ENCODE measurements at places on chromosomes 2 and 18.
A peak's percentile ranks its signal among the peaks of the same experiment; 100 is the strongest.

DNA sequence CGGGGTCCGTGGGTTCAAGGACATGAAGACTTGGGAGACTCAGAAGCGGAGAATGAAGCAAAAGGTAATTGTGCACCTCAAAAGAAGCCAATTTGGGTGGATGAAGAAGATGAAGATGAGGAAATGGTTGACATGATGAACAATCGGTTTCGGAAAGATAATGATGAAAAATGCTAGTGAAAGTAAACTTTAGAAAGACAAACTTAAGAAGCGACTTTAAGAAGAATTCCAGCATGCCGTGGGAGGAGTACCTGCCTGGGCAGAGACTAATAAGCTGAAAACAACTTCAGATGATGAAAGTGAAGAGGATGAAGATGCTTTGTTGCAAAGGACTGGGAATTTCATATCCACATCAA lies 43.5 kb downstream of the PSTPIP2 start:
- no peak for DNase-seq

- DNase-seq: no peak
Measured at GRCh38 chr2:205696331-205696926, 14.1 kb downstream of the NRP2 start.

- peak; percentile 18 for DNase-seq
Measured at GRCh38 chr18:40346146-40346545, 1608.9 kb upstream of the PIK3C3 start.

DNA sequence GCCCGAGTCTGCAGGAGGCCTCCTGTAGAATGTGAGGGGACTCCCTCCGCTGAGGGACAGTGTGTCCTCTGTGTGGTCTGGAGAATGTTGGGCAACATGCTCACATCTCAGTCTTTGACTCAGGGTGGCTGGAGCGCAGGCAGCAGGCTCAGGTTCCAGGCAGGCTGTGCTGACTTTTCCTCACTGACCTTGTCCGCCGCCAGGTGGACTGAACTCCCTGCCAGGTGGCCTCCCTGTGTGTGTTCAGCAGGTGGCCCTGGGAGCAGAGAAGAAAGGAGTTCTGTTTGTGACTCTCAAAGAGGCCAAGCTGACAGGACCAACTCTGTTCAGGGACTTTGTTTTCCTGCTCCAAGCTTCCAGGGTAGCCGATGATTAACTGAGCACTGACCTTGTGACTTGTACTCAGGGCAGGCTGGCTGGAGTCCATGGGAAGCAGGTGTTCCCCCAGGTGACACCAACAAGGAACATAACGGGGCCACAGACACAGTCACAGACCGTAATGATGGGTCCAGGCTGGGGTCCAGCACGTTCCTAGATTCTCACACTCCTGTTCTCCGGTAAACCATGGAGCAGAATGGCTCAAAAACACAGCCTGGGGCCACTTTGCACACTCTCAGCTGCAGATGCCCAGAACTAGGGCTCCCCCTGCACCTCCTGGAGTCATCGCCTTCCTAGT lies 439.8 kb downstream of the RNF144A start:
- no peak for DNase-seq

DNA sequence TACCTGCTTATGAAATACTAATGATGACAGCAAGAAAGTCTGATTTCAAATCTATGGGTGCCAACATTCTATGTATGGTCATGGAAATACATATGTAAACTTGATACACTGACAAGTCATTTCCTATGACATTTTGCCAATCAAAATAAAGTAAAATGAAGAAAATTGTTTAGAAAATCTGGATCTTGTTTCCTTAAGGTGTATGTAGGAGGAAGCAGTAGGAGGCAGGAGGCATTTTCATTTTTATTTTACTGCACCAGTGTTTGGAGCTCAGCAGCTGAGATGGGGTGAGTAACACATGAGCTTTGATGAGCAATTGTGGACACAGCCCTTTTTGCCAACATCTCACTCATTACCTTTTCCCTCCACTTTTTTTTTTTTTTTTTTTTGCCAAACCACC lies 167.0 kb downstream of the AFF3 start:
- DNase-seq: peak; percentile 50

DNA sequence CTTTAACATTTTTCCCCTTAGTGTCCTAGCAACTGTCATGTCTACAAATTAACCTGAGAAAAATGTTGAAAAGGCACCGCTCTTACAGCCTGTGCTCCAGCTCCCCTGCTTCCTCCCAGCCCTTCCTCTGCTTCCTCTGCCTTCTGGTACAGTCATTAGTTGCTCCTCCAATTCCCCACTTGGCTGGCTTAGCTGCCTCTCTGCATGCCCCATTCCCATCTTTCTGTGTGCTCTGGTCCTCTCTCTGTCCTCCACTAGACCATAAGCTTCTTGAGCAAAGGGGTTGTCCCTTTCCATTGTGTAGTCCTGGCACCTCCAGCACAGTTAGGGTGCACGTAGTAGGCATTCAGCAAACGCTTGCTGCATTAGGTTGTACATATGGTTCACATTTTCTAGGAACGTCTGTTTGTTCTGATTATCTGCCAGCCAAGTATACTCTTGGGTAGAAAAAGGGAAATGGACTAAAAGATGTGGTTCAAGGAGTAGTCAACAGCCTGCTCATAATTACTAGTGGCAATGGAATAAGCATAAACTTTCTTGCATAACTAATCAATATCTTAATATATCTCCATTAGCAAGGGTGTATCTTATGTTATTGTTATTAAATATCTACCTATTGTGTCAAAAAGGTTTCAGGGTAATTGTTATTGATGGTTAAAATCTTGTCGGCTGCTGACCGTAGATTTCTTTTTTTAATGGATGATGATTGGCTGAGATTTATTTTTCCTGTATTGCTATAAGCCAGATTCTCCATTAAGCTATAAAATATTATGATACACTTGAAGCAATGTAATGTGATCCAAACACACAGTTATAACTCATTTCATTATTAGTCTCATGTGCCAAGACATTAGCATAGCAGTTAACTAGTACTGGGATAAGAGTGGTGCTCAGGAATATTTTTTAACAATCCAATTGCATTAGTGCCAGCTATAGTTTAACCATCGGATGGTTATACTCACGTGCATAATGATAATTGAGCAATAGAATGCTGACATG lies 340.1 kb downstream of the SLC4A3 start:
- no peak for DNase-seq

GRCh38 chr2:209147981-209148380 lies 275.9 kb upstream of the MAP2 start:
- no peak for DNase-seq

DNA sequence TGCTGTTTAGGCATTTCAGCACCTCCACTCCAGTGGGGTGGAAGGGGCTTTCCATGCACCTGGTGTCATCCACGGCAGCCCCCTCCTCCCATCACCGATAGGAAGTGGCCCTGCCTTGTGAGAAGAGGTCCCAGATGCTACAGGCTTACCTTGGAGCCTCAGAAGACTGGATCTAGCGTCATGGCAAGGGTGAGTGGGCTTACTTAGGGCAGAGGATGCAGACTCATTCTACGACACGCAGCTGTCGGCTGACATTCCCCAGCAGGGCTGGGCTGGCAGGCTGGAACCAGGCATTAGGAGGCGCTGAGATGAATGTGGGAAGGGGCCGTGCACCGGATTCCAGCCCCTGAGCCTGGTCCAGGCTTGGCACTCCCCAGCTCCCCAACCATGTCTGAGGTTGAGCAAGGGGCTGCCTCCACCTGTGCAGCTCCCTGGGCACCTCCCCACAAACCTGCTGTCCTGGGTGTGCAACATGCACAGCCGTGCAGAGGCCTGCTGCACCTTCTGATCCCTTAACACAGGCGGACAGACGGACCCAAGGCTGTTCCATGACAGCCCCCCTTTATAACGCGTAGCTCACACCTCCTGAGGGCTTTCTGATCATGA lies 1.7 kb upstream of the PRLH start:
- DNase-seq: no peak

GRCh38 chr2:15757820-15758586 lies 166.3 kb downstream of the DDX1 start:
- DNase-seq: no peak

DNA sequence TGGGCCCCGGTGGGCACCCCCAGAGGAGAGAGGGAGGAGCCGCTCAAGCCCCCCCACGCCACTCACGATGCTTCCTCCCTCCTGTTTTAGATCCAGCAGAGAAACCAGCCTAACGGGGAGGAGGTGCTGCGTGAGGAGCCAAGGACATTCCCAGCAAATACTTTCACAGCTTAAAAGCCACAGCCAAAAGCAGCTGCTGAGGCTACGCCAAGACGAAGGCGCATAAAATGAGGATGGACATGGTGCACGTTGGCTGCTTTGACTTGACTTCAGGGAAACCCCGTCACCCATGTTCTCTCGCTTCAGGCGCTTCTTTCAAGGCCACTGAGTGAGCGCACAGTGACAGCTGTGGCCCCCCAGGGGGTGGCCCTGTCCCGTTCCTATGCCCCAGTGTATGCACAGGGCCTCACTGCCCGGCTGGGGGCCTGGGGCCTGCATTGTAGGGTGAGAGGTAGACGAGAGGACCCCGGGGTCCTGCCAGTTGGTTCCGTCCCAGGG lies 72.1 kb upstream of the PXDN start:
- peak; percentile 53 for DNase-seq

DNA sequence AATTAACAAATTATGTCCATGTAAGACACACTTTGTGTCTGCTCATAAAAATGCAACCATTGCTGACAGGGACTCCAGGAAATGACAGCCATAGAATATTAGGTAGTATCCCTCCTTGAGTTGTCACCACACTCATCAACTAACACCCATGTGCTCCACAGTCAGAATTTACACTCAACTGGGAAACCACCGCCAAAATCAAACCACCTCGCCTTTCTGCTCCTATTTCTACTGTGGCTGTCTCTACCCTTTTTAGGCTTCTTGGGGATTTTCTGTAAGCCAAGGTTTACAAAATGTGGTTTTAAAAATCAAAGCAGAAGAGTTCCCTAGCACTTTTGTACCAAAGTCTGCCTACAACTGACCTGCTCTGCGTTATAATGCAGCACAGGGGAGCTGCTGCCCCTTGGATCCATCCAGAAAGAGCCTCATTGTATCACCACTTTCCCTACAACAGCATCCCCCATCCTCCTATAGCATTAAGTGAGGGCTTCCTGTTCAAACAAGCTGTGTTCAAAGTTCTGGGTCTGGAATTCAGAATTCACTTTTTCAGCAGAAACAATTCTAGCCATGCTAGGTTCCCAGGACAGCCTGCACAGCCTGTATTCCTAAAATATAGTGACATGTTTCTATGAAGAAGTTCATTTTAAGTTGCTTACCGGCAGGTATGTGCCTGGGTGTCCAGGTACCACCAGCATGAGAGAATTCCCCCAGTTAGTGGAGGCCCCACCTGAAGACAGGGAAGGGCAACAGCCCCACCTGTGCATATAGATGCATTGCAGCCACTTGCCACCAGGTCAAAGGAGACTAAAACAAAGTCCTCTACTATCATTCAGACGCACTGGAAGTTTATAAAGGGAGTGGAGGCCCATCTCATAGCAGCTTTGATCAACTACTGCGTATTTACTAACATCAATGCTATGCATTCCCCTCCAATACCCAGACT lies 104.3 kb downstream of the MYO5B start:
- DNase-seq: no peak

GRCh38 chr2:74577448-74577847 lies 22.9 kb downstream of the DOK1 start:
- no peak for DNase-seq

- DNase-seq: no peak
Measured at GRCh38 chr2:102632380-102633175, 13.2 kb downstream of the SLC9A2 start.

Data from fibroblast of skin of left biceps (primary cell).